Thoracic aorta (tissue), 2 donors: ENCODE measurements at places on chromosomes 16 and 17. TPM values are rescaled to one million over a fixed set of nuclear protein-coding genes. Genes with fewer than 3 reads are reported as not detected.

- H3K27ac ChIP-seq: no peak overlapping the region
- no peaks in the 10 kb centered on the region for H3K4me1 ChIP-seq
- peak; percentile 5 for DNase-seq
- no peaks in the 10 kb centered on the region for H3K36me3 ChIP-seq
- peak overlapping the region; percentile 62 for H3K4me3 ChIP-seq
Measured at GRCh38 chr16:9008601-9009260, 45.0 kb upstream of the USP7 start.

The CD300LB gene
- total RNA-seq: 0.85 TPM

DNA sequence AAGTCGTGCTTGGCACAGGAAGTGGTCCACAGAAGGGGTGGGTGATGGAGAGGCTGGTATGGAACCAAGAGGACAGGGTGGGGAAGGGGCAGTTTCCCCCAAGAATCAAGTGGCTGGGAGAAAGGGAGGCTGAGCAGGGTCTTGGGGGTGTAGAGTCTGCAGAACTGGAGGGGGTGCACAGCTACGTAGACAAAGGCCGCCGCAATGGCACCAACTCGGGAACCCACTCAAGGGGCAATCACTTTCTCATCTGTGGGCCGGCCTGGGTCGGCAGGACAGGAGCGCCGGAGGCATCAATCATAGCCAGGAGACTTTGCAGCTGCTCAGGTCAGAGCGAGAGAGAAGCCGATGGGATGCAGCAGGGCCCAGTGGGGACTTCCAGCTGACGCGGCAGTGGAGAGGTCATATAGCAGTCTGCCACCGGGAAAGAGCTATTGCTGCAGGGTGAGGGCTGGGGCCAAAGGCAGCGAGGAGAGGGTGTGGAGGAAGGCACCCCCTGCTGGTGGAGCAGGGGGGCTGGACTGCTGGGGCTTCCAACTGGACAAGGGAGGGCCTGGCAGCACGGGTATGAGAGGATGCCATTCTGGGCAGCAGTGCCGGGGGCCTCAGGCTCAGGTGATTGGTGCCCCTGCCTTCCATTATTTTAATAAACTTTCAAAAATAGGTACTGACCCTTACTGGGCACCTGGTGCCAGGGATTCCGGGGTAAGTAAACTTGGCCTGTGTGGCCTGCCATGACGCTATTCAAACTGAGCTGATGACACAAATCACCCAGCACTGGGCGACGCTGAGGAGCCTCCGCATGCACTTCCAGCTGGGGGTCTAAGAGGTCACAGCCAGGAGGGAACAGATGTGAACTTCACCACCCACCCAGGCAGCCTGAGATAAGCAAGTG is 52.5 kb upstream of the MTSS2 start:
- peak overlapping the region; percentile 9 for H3K4me3 ChIP-seq
- peaks cover 20% of the 10 kb centered on the region for H3K4me1 ChIP-seq
- H3K27ac ChIP-seq: peak overlapping the region; percentile 86
- DNase-seq: no peak
- no peaks in the 10 kb centered on the region for H3K36me3 ChIP-seq

The MPV17L gene
- 8.2 TPM for total RNA-seq

The TPSG1 gene
- 0.54 TPM for total RNA-seq

The MMP25 gene
- 4.2 TPM for total RNA-seq

GRCh38 chr16:56212144-56212543 is 20.9 kb downstream of the GNAO1 start:
- no peak for DNase-seq
- H3K4me3 ChIP-seq: no peak overlapping the region
- no peaks in the 10 kb centered on the region for H3K27me3 ChIP-seq
- H3K36me3 ChIP-seq: no peaks in the 10 kb centered on the region

DNA sequence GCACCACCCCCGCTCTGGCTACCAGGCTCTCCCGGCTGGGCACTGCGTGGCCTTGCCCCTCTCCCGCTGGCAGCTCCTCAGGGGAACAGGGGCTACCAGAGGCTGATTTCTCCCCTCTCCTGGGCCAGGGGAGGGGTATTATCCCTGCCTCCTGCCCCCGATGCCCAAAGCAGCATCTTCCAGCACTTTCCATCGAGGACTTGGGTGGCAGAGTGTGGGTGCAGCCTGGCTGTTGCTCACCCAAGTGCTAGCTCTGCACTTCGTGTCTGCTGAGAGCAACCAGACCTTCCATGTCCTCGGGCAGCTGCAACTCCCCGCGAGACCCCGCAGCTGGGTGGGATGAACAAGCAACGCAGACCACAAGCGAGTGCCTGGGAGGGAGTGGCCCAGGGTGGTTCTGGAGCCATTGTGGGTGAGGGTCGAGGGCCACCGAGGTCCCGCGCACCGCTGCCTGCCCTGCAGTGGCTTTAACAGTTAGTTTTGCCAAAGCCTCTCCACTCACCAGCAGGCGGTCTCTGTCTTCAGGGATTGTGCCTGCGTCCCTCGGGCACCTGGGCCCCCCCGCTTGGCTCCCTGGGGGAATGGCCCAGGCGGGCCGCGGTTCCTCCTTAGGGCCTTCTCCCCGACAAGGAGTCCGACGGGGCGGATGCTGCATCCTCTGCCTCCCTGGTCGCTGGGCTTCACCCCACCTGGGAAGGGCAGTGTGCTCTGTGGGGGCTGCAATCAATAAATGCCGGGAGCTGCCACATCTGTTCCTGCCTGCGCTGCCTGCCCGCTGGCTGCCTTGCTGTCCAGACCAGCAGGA is 8.4 kb downstream of the SLC25A10 start:
- no peak overlapping the region for H3K4me3 ChIP-seq
- no peaks in the 10 kb centered on the region for H3K36me3 ChIP-seq

The CD7 gene
- 3.5 TPM for total RNA-seq

- H3K27me3 ChIP-seq: no peaks in the 10 kb centered on the region
- peaks cover 14% of the 10 kb centered on the region for H3K4me1 ChIP-seq
- no peak overlapping the region for H3K4me3 ChIP-seq
Measured at GRCh38 chr17:76147211-76148014, 6.4 kb upstream of the FOXJ1 start.

DNA sequence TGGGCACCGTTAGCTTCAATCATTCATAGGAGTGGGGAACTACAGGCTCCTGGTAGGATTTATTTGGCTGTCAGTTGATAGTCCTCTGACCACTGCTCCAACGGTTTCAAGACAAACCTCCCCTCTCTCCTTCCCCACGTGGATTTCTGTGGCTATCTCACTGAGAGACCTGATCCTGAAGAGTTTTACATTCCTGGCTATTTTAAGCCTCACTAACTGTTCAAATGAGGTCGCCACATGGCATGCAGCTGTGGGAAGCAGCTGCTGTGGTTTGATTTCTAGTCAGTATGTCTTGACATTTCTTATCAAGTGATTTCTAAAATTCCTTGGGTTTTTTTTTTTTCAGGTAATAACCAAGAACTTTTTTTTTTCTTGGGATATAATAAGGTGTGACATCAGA is 38.3 kb downstream of the CDK5R1 start:
- no peak overlapping the region for H3K4me3 ChIP-seq
- peaks cover 4% of the 10 kb centered on the region for H3K4me1 ChIP-seq
- no peak overlapping the region for H3K27ac ChIP-seq
- peaks cover 13% of the 10 kb centered on the region for H3K36me3 ChIP-seq
- no peak for DNase-seq

The CFAP119 gene
- 1.2 TPM for total RNA-seq

DNA sequence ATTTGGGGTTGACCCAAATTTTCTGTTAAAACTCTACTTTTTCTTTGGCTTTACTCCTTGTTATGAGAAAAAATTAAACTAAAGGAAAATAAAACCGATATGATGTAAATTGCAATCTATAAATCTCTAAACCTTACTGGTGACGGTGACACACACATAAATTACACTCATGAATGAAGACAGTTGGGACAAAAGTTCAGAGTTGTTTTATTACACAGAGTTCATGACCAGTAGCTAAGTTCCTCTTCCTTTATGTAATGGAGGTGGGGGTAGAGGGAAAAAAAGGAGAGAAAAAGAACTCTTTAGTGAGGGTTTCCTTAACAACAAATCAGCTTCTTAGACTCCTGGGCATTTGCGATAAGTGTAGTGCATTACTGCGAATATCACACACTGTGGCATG is 220.7 kb downstream of the KCNJ2 start:
- no peaks in the 10 kb centered on the region for H3K4me1 ChIP-seq
- no peak for DNase-seq
- H3K36me3 ChIP-seq: no peaks in the 10 kb centered on the region
- H3K27me3 ChIP-seq: no peaks in the 10 kb centered on the region
- no peak overlapping the region for H3K4me3 ChIP-seq

DNA sequence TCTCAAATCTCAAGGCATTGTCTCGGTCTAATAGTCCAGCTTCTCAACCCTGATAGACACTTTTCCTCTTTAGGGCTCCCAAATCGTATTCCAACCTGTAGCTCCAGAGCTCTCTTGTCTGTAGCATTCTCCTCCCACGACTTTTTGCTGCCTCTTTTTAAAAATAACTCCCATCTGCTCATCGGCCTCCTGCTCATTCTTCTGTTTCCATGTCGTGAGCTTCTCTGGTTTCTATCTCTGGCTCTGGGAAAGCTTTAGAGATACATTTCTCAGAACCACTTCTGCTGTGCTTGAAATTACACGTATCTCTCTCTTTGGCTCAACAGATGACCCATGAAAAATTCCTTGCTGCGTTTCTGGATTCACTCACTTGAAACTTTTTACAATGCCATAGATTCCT is 609.6 kb upstream of the C16orf82 start:
- no peaks in the 10 kb centered on the region for H3K36me3 ChIP-seq
- H3K27me3 ChIP-seq: no peaks in the 10 kb centered on the region
- H3K27ac ChIP-seq: no peak overlapping the region
- no peak for DNase-seq
- no peak overlapping the region for H3K4me3 ChIP-seq

DNA sequence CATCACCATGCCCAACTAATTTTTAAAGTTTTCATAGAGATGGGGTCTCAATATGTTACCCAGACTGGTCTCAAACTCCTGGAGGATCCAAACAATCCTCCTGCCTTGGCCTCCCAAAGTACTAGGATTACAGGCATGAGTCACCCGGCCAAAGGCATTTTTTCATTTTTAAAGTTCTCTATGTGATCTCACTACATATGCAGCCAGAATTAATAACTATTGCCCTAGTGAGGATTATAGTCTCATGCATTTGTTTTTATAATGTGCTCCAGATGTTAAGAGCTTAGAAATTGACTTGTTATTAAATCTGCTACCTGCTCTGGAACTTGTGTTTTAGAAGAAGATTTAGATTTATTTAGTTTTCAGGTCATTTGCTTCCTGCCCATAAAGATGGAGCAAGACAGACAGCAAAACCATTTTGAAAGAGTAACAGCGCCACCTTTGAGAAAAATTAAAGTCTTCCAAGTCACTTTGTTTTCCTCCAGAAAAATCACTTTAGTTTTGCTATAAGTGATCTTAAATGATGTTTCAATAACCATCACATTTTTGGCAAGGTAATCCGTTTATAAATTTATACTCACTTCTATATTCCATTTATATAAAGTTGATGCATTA is 79.5 kb downstream of the CA4 start:
- H3K36me3 ChIP-seq: peaks cover 9% of the 10 kb centered on the region
- DNase-seq: no peak
- no peak overlapping the region for H3K4me3 ChIP-seq
- H3K27me3 ChIP-seq: no peaks in the 10 kb centered on the region

The TMEM132E gene
- total RNA-seq: 1.9 TPM

The C17orf50 gene
- not detected for total RNA-seq

The SNAI3 gene
- total RNA-seq: not detected

- no peaks in the 10 kb centered on the region for H3K4me1 ChIP-seq
- no peak for DNase-seq
- no peaks in the 10 kb centered on the region for H3K27me3 ChIP-seq
- no peak overlapping the region for H3K27ac ChIP-seq
Measured at GRCh38 chr17:81183807-81184206, 17.8 kb upstream of the AATK start.

GRCh38 chr17:32882734-32883133 is 5.8 kb upstream of the MYO1D start:
- peaks cover 12% of the 10 kb centered on the region for H3K4me1 ChIP-seq
- DNase-seq: no peak
- H3K27ac ChIP-seq: no peak overlapping the region
- no peaks in the 10 kb centered on the region for H3K27me3 ChIP-seq

The ZNF385C gene
- not detected for total RNA-seq

DNA sequence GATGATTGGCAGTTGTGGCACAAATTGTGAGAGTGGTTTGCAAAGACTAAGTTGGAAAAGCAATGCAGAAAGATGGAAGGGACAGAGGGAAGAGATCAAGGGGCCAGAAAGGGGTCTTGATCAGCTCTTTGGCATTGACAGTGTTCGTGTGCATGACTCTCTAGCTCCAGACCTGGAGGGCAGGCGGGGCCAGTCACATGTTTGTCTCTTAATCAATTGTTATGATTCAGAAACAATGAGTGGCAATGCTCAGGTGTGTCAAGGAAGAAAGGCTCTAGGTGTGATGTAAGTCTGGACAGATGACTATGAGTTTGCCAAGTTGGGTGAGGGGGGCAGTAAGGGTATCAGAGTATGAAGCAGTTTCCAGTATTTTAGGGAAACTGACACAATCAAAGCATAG is 32.1 kb downstream of the WSB1 start:
- peaks cover 18% of the 10 kb centered on the region for H3K4me1 ChIP-seq
- no peak overlapping the region for H3K27ac ChIP-seq
- no peaks in the 10 kb centered on the region for H3K27me3 ChIP-seq

DNA sequence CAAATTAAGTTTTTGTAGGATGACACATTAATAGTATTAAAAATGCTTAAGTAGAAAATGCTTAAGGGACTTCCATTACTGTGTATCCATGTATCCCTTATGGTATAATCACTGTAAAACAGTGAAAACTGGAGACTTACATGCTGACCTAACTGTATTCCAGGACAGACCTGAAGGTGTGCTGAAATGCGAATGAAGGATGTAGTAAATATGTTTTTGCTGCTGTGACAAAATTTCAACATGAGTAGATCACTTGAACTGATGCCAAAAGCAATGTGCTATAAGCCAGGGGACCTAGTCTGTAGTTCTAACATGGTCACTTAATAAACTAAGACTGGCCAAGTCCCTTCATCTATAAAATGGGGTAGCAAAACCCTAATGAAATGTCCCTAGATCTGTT is 142.0 kb upstream of the CORO6 start:
- no peak for DNase-seq
- peaks cover 5% of the 10 kb centered on the region for H3K4me1 ChIP-seq
- no peak overlapping the region for H3K4me3 ChIP-seq
- H3K27ac ChIP-seq: no peak overlapping the region
- H3K27me3 ChIP-seq: no peaks in the 10 kb centered on the region
- no peaks in the 10 kb centered on the region for H3K36me3 ChIP-seq

The CSH1 gene
- total RNA-seq: not detected

DNA sequence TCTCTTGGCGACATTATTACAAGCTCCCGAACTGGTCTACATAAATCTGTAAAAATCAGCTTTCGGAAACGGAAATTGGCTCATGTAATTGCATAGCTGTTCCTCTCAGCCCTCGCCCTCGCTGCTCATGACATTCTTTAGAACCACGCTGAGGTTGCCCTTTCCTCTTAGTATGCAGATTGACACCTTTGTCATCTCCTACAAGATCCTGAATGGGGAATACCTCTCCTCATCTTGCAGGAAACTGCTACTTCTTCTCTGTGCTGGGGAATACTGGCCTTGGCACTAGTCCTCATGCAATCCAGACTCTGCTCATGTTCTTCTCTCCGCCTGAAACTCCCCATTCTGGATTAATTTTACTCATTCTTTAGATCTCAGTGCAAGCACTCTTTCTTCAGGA is 22.2 kb upstream of the CDH8 start:
- no peaks in the 10 kb centered on the region for H3K27me3 ChIP-seq
- no peak overlapping the region for H3K4me3 ChIP-seq

The ADAD2 gene
- total RNA-seq: not detected

The ADGRG1 gene
- total RNA-seq: 79.1 TPM
